ENCODE measurements at places on chromosomes 2 and 18.

- DNase-seq = no peak
These were observed 814.6 kb downstream of the SLC4A3 start for GRCh38 chr2:220442012-220442411.

- DNase-seq = no peak
These were observed 287.4 kb upstream of the TCF4 start for GRCh38 chr18:55875371-55875901.

DNA sequence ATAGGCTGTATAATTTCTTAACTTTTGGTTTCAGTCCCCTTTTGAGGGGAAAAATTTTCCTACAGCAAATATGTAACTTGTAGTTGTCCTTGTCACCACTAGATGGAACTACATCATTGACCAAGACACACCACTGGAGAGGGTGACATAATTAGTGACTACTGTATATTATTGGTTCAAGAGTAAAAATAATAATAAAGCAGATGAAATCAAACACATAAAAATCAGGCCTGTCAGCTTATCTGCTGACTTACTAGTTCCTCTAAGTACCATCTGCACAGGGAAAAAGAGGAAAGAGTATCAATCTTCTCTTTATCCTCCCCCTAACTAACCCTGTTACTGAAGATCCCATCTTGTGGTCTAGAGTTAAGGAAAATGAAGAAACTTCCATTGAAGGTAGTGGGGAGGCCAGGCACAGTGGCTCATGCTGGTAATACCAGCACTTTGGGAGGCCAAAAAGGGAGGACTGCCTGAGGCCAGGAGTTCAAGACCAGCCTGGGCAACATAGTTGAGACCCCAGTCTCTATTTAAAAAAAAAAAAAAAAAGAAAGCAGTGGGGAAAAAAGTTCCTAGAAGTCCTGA lies 29.6 kb upstream of the ENOSF1 start:
- peak; percentile 15 for DNase-seq

DNA sequence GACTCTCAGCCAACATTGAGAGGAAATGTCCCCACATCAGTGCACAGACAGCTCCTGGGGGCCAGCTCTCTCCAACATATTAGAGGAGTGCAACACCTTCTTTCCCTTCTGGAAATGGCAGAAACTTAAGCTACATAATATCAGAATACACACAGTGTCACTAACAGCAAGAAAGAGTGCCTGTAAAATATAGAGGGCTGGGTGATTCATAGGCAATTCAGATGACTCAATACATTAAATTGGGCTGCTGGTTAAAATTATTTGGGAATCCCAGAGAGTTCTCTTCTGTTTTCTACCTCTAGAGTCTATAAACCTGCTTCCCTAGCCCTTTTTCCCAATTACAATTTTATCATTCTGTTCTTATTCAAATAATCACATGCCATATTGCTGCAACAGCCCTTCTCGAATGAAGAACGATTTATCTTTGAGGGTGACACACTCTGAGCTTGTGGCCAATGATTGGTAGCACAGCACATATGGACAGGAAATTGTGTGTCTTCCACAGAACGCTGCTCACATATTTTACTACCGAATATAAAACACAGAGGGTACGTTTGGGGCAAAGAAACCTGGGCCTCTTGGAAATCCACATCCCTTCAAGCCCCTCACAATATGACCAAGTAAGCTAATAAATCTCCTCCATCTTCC lies 381.2 kb downstream of the MBD2 start:
- DNase-seq = no peak

DNA sequence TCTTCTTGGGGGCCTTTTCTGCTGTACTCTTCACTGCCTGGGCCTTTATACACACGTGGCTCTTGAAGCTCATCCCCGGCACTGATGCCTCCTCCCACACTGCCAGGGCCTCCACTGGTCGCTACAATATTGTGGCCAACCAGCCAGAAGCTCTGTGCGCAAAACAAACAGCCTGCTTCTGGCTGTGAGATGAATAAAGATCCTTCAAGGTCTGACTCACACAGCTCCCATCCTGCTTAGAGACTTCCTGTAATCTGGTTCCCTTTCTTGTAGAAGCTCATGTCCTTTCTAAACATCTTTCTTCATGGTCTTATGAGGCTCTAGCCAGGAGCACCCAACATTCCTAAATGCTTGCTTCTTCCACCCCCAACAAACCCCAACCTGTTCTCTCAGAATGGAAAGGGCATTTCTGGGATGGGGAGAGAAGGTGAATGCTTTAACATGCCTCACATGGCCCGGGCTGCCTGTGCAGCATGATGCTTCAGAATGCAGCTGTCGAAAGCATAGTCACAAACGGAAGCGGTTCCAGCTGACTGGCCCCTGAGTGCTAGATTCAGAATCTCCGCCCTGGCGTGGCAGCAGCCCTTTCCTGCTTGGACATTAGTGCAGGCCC lies 24.6 kb downstream of the NRP2 start:
- DNase-seq = no peak

DNA sequence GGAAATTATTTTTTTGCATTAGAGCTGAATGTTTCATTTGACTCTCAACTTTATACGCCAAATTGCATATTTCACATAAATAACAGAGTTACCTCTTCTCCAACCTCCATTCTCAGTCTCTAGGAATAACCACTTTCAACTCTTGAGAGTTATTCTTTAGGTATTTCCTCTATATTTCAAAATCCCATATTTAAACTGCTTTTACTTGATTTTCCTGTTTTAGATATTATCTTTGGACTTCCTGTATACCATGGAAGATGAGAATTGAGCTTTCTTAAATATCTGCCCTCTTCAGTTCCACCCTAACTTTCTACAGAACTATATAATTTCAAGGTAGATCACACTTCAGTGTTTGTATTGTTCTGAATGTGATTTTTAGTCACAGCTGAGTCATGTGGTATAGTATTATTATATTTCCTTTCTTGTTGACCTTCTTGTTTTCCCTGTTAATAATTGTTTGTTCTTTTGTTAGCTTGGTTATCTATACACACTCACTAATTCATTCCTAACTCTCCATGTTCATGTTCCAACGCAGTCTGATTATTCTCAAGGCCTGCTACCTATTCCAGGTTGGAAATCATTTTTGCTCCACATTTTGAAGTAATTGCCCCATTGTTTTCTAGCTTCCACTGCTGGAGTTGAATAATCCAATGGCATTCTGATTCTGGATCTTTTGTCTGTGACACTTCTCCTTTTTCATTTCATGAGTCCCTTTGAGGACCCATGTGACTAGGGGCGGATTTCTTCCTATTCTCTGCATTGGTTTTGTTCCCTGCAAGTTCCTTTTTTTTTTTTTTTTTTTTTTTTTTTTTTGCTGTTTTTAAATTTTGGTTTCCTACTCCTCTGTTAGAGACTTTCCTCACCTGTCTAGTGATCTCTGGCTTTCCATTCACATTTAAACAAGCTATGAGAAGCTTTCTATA lies 156.8 kb upstream of the RBMS1 start:
- DNase-seq = no peak

DNA sequence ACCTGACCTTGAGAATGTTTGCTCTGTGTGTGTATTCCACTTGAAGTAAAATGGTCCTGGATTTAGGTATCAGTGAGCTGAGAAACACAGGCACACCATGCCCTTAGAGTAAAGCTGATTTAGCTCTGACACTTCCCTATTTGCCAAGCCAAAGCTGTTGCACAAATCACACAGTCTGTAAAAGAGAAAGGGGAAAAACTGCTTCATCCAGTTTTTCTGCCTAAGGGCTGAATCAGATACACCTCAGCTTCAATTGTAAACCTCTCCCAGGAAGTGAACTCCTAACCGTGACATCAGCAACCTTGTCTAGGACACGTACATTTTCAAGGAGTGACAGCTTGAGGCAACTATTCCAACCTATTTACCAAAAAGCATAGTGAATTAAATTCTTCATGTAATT lies 150.4 kb downstream of the NR4A2 start:
- no peak for DNase-seq

DNA sequence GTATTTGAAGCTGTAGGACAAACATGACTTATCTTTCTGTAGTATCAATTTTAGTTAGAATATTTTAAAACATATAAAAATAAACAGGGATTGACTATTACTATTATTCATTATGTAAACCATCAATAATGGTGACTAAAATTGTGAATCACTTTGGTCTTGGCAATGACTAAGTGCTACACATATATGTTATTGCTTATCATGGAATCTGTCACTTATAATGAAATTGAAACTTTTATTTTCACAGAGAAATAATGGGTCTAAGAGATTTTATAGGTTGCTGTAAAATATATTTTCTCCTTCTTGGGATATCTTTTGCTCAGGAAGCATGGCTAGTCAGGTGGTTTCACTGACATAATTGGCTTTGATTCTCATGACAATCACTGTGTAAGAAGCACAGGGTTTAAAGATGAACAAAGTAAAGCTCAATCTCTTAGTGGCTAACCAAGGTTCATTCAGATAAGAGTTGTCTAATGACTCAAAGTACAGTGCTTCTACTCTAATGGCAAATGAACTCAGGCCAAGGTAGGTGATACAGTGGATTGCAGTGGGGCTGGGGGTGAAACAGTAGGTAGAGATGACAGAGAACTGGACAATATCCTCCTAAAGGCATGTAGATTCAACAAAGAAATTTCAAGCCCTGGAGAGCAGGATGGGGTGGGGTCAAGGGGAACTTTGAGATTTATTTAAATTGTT lies 98.6 kb upstream of the FANCL start:
- DNase-seq = no peak

GRCh38 chr2:107740300-107740699 lies 86.4 kb upstream of the RGPD4 start:
- no peak for DNase-seq

DNA sequence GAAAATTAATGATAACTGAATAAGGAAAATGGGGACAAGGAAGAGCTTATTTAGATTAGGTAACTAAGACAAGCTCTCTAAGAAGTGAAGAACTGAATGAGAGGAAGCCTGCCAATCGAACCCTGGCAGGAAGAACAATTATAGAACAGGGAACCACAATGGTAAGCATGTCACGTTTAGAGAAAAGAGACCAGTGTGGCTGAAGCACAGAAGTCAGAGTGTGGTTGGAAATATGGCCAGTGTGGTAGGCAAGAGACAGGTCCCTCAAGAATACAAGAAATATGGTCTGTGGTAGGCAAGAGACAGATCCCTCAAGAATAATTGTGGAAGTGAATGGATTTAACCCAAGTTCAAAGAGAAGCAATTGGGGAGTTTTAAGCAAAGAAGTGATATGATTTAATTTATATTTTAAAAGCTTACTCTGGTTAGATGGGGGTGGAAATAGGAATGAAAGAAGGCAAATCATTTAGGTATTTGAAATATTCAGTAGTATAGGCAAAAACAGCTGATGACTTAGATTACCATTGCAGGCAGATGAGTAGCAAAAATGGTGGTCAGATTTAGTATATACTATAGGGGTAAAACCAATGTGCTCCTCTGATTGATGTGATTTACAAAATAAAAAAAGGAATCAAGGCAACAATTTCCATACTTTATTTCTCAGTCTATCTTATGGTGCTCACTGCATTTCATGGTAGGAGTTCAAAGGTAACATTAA lies 38.8 kb upstream of the ERMN start:
- DNase-seq = no peak

DNA sequence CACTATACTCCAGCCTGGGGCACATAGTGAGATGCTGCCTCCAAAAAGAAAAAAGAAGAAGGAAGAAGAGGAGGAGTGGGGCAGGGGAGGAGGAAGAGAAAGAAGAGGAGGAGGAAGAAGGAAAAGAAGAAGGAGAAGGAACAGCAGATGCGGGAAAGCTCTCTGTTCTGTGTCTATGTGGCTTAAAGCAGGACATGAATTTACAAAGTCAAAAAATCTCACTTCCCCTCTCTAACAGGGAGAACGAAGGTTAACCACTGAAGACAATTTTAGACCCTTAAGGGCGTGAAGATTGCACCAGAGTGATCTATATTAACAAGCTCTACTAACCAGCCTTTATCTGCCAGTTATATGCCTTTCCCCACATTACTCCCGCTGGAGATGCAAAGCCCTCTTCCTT lies 258.9 kb downstream of the METTL4 start:
- no peak for DNase-seq

GRCh38 chr2:9494081-9494480 lies 19.7 kb downstream of the IAH1 start:
- no peak for DNase-seq

DNA sequence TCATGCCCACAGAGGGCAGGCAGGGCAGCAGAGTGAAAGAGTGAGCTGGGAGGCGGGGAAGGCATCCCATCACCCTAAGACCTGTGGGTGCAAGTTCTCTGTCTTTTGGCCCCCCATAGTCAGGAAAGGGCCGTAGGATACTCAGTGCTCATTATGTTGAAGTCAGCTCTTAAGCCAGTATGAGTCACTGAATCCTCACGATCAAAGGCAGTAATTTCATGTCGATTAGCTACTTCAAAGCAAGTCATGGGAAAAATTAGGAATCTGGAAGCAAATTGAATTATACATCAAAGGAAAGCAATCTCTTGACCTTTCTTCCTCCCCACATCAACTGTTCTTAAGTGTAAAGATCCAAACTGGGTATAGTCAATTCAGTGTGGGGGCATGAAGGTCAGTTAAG lies 178.9 kb downstream of the FHOD3 start:
- no peak for DNase-seq

- peak; percentile 53 for DNase-seq
These were observed 14.0 kb downstream of the CXCR1 start for GRCh38 chr2:218152777-218153176.

DNA sequence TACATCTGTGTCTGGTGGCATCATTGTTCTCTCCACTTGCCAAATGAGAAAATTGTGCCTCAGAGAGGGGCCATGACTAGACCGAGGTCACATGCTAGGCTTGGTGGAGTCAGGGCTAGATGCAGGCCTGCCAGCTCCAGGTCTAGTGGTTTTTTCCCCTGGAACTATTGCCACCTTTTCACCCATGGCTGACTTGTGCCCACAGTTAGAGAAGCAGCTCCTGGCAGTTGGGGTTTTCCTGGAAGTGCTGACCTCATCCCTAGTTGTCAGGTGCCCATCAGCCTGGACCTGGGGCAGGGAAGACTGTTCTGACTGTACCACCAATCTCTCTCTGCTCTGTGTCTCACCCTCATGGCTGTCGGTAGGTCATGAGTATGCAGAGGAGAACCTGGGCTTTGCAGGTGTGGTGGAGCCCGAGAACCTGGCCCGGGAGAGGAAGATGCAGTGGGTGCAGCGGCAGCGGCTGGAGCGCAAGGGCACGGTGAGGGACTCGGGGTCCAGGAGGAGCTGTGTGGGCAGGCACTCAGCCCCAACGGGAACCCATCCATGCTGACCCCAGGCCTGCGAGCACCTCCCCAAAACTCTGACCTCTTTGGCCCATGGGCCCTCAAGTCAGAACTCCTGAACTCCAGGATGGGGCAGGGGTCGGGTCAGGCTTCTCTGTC lies 12.4 kb upstream of the CATIP start:
- no peak for DNase-seq

GRCh38 chr2:48531141-48531648 lies 1.2 kb downstream of the STON1 start:
- peak; percentile 49 for DNase-seq

DNA sequence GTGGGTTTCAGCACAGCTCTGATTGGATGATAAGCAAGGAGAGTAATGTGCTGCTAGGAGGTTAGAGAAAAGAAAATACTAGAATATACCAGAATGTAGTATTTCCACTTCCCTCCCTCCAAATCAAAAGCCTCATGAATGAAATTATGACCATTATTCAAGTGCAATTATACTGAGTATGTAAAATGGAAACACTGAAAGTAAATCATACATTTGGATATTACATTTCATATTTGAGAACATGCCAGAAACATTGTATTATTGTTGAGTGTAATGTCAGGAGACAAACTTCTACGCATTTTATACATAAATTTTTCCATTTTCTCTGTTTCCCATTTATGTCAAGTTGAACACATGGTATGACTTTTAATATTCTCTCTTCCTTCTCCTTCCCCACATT lies 942 bp upstream of the CETN1 start:
- DNase-seq = no peak

All from G401 (cell line).